Stimulated activated CD8-positive, alpha-beta memory T cell treated with anti-CD3 and anti-CD28 coated beads, Interleukin-7, amount 100 ng/mL, for 24 hours (primary cell): ENCODE measurements at places on chromosomes 5 and 9.

GRCh38 chr9:87885484-87886189, 3.0 kb downstream of the SPATA31E1 start:
- no peak for DNase-seq

DNA sequence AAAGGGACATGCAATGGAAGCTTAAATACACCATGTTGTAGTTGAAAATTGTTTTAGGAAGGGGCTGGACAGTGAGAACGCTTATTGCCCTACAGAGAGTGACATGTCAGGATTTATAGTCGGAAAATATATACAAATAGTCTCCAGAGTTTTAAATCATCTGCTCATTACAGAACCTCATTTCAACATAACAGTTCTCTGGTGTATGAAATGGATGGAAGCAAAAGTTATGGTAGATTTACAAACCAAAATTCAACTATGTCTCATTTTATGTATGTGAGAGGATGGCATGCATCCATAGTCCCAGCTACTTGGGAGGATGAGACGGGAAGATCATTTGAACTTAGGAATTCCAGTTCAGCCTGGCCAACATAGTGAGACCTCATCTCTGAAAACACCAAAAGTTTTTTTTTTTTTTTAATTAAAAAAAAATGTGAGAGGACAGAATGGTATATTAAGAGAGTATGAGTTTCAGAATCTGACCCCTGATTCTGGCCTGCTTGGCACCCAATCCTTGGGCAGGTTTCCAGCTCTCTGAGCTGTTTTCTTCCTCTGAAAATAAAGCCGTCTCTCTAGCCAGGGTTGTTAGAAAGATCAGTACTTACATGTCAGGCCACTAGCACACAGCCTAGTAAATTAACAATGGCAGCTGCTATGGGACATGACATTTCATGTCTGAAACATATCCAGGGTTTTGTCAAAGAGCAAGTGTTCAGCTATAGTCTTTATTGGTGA, 40.1 kb downstream of the IQGAP2 start:
- DNase-seq: no peak

GRCh38 chr9:19380826-19381075, 715 bp upstream of the RPS6 start:
- no peak for DNase-seq

- no peak for DNase-seq
These were observed 2.7 kb downstream of the RPL37 start for GRCh38 chr5:40832345-40832744.

DNA sequence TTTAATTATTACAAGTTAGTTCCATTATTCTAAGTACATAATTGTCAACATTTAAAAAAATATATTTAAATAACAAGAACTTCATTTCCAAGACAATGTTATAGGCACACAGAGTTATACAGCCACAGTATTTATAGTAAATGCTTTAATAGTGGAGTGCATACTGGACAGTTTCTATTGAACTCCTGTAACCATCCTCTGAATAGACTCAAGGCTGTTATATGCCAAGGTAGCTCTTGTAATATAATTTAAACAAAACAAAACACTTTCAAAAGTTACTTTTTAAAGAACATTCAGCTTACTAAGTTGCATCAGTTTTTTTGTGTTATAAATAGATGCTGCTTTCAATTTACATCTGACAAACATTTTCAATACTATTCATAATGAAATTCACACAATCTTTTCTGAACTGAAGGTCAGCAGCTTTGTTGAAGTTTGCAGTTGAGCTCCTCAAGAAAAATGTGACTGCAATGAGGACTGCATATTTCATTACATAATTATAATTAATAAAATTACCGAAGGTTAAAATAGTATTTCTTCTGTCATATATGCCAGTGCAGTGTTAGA, 549.9 kb upstream of the CYLC2 start:
- no peak for DNase-seq

DNA sequence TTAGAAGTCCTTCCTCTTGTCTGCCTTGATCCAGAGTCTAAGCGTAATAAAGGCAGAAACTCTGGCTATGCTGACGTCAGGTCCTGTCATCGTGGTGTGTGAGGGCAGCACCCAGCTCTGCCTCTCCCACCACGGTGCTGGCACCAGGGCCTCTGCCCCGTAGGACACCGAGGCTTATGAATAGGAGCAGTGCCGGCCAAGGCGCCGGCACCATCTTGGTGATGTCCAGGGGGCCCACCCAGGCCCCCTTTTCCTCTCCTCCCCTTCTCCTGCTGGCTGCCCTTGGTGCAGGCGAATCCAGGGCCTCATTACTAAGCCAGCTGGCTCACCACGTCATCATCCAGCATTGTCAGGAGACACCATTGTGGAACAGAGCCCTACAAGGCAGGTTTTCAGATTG, 252.3 kb downstream of the FANCC start:
- DNase-seq: no peak

GRCh38 chr5:107805166-107805565, 134.4 kb upstream of the EFNA5 start:
- no peak for DNase-seq

DNA sequence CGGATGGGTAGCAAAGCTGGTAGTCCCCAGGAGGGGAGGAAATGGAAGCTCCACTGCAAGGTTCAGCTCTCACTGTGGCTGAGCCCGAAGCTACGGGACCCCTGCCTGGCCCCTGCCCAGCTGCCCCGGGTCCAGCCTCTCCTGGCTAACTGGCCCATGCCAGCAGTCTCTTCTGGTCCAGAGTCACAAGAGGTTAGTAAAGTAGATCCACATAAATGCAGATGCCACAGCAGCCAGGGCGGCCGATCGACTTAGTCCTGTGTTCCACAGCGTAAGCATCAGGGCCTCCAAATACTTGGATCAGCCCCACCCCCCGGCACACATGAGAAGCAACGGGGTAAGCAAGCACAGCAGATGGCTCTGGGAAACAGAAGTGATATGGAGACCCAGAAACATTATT, 42.1 kb downstream of the MRPL36 start:
- DNase-seq: no peak

- DNase-seq: no peak
These were observed 70.0 kb upstream of the RAD23B start for GRCh38 chr9:107213080-107213479.

DNA sequence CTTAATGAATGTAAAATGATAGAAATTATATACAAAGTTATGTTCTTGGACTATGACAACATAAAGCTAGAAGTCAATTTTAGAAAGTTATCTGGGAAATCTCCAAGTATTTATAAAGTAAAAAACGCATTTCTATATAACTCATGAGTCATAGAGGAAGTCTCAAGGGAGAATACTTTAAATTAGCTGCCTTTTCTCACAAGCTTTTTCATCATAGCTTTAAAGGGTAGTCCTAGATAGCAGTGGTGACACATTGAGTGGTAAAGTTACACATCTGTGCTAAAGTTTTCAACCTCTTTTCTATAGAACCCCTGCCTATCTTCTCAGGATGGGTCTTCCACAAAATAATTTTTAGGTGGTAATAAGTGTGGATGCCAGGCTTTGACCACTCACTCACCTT, 598.3 kb upstream of the FAM174A start:
- no peak for DNase-seq

- DNase-seq: no peak
These were observed 18.1 kb downstream of the MYMK start for GRCh38 chr9:133506653-133507038.

- DNase-seq: no peak
These were observed 818.8 kb upstream of the WWC1 start for GRCh38 chr5:167472566-167473108.

DNA sequence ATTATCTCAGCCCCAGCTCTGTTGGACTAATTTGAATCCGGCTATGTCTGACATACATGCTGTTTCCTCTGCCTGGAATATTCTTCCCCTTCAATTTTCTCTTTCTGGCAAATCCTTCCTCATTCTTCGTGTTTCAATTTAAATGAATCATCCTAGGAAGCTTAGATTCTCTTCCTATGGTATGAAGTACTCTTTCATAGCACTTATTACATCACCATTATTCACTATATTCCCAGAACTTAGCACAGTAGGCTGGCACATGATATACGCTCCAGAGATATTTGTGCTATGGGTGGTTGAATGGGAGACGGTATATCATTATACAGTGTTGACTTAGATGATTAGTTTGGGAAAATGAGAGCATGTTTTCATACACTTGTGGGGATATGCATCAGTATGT, 91.0 kb upstream of the JAK2 start:
- DNase-seq: no peak

- DNase-seq: no peak
These were observed 341.4 kb downstream of the DIRAS2 start for GRCh38 chr9:90301277-90301653.

DNA sequence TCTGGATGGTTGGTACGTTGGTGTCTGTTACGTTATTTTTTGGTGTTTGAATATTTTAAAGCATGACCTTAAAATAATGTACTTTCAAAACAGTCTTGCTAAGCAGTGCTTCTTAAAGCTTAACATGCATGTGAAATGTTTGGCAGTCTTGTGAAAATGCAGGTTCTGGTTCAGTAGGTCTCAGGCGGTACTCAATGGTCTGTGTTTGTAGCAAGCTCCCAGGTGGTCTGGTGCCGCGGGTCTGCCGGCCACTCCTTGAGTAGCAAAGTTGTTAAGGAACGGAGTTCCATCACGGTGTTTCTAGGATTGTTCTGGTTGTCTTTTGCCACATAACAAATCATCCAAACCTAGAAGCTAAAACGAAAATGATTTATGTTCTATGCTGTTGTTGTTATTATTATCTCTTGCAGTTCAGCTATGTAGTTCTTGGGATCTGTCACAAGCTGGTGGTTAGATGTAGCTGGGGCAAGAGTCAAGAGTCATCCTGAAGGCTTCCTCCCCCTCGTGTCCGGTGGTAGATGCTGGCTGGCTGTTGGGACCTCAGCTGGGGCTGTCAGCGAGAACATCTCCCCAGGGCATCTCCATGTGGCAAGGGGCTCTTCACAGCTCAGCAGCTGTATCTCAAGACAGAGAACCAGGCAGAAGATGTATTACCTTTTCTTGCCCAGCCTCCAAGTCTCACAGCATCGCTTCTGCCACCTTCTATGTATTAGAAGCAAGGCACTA, 186.8 kb downstream of the PALM2AKAP2 start:
- no peak for DNase-seq

DNA sequence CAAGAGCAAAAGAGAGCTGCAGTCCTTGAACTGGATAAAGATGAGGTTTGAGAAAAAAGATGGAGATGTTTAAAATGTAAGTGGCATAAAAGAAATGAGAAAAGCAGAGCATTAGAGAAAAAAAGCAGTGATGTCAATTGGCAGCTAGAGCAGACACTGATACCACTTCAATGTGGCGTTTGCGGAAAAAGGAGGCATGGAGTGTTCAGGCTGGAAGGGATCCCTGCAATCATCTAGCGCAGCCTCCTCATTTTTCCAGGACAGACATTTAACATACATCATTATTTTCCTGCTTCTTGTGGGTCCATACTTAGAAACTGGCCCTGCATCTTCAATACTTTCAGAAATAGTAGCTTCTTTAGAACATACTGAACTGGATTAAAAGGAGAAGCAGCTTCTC, 563.8 kb downstream of the PTPRD start:
- no peak for DNase-seq
